ENCODE measurements at places on chromosomes 4 and X. TPM values are rescaled to one million over a fixed set of nuclear protein-coding genes. Genes with fewer than 3 reads are reported as not detected.
A peak's percentile ranks its signal among the peaks of the same experiment; 100 is the strongest.

DNA sequence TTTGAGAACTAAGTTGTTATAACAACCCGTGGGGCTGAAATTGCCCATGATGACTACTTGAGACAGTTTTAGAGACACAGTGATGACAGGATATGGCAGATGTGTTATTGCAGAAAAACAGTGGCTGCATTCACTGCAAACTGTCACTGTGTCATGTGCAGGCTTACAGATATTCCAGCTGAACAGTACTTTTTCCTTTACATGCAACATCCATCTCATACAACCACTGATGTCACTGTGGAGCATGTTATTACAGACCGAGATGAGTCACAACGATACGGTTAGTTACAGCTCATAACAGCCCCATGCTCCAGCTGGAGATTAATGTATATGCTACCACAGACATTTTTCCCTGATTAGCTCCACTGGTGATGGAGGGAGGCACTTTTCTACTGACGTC lies 207.4 kb downstream of the TMA16 start:
- DNase-seq = peak; percentile 15

- DNase-seq = no peak
These were observed 18.1 kb downstream of the FHL1 start for GRCh38 chrX:136165406-136165805.

- no peak for DNase-seq
These were observed 107.1 kb downstream of the ANXA10 start for GRCh38 chr4:168199260-168199957.

- DNase-seq = no peak
These were observed 209.2 kb downstream of the TECRL start for GRCh38 chr4:64200001-64200555.

DNA sequence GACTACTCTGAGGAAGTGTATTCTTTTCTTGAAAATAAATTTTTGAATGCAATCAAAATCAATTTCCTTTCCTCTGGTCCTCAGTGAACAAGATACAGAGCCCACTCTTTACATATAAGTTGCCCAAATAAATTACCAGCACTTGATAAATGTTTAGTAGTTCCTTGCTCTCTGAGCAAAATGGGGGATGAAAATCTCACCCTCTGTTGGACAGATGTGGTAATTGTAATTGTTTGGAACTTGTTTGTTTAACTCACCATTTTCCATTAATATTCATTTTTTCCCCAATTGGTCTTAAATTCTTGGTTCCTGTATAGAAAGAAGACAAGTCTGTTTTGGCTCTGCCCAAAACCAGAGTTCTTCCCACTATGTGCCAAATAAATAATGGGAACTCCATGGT lies 146.3 kb downstream of the LDB2 start:
- no peak for DNase-seq

GRCh38 chrX:101362757-101363156 lies 14.2 kb upstream of the TIMM8A start:
- DNase-seq = no peak

DNA sequence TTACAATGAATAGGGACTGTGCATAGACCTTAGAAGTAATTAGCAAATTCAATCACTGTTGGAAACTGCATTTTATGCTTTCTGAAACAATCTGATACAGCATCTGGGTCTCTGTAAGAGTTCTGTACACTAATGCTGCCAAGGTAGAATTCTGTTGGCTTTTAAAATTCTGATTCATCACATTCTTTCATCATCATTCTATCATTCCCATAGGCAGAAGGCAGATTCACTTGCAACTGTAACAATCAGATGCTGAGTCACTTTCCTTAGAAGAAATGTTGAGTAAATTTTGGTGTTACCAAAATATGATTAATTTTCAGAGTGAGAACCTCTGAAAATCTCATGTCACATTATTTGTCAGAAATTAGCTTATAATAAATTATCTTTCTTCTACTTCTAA lies 267.2 kb downstream of the MAPK10 start:
- DNase-seq = peak; percentile 50

Gene TBC1D8B
- 5.3 TPM for polyA plus RNA-seq
